Heart right ventricle (tissue), 16 donors: ENCODE measurements at places on chromosomes 1 and 21. TPM values are rescaled to one million over a fixed set of nuclear protein-coding genes. Genes with fewer than 3 reads are reported as not detected.

Gene TRIM67
- total RNA-seq = 0.09 TPM

Gene RPL11
- total RNA-seq = 617 TPM

Gene OR10J5
- total RNA-seq = not detected

Gene OR4F29
- total RNA-seq = not detected

Gene RNU1-2
- total RNA-seq = 1,638 TPM

Gene LEPR
- 13.4 TPM for total RNA-seq

Gene PRAMEF10
- not detected for total RNA-seq

Gene FCGR2B
- 3.5 TPM for total RNA-seq

Gene SELENBP1
- total RNA-seq = 95.7 TPM

Gene CGN
- total RNA-seq = 0.13 TPM

Gene SLC25A44
- 15.4 TPM for total RNA-seq

Gene OSBPL9
- total RNA-seq = 62.3 TPM

Gene PPIAL4G
- total RNA-seq = not detected

- no peaks in the 10 kb centered on the region for H3K36me3 ChIP-seq
- H3K27me3 ChIP-seq = no peaks in the 10 kb centered on the region
- H3K4me1 ChIP-seq = no peaks in the 10 kb centered on the region
- DNase-seq = no peak
- H3K27ac ChIP-seq = no peak overlapping the region
Observed at GRCh38 chr1:200951016-200951415, 56.3 kb downstream of the INAVA start.

- no peaks in the 10 kb centered on the region for H3K4me1 ChIP-seq
- no peaks in the 10 kb centered on the region for H3K27me3 ChIP-seq
- H3K27ac ChIP-seq = no peak overlapping the region
- no peak for DNase-seq
- no peak overlapping the region for H3K4me3 ChIP-seq
Observed at GRCh38 chr1:233624289-233624688, 10.4 kb downstream of the KCNK1 start.

GRCh38 chr1:76948846-76949245 is 81.6 kb downstream of the ST6GALNAC5 start:
- DNase-seq = no peak
- no peak overlapping the region for H3K27ac ChIP-seq
- no peaks in the 10 kb centered on the region for H3K36me3 ChIP-seq
- no peaks in the 10 kb centered on the region for H3K27me3 ChIP-seq
- H3K4me3 ChIP-seq = no peak overlapping the region

DNA sequence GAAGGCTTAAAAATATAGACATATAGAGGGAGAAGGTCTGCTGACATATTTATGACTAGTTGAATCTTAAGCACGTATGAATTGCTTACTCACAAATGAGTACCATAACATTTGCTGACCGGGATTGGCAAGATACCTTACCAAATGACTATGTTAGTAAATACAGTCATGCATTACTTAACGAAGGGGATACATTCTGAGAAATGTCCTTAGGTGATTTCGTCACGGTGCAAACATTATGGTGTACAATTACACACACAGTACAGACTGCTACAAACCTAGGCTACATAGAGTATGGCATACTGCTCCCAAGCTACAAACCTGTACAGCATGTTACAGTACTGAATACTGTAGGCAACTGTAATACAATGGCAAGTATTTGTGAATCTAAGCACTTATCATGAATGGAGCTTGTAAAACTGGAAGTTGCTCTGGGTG is 19.4 kb upstream of the UBE2U start:
- no peaks in the 10 kb centered on the region for H3K36me3 ChIP-seq
- no peaks in the 10 kb centered on the region for H3K4me1 ChIP-seq

DNA sequence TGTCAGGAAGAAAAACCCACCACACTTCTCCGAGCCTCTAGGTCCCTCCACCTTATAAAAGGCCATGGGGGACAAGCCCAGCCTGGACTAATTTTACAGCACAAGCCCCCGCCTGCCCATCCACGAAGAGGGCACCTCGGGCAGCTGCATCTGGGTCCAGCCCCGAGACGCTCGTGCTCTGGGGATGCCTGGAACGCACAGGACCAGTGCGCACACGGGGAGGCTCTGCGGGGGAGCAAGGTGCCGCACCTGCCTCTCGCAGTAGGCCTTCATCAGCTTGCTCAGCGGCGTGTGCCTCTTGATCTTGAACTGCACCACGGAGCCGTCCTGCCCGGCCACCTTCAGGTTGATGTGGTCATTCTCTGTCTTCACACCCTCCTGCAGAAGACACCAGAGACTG is 4.1 kb downstream of the SUMO3 start:
- peaks cover 49% of the 10 kb centered on the region for H3K36me3 ChIP-seq
- no peak for DNase-seq
- H3K4me3 ChIP-seq = no peak overlapping the region
- peak overlapping the region; percentile 34 for H3K27ac ChIP-seq

GRCh38 chr21:44766818-44767354 is 34.7 kb downstream of the UBE2G2 start:
- no peak overlapping the region for H3K27ac ChIP-seq
- H3K4me1 ChIP-seq = no peaks in the 10 kb centered on the region
- DNase-seq = no peak
- H3K36me3 ChIP-seq = peaks cover 38% of the 10 kb centered on the region

- no peak overlapping the region for H3K27ac ChIP-seq
- no peak for DNase-seq
- H3K36me3 ChIP-seq = no peaks in the 10 kb centered on the region
Observed at GRCh38 chr1:72462186-72462905, 180.0 kb upstream of the NEGR1 start.

DNA sequence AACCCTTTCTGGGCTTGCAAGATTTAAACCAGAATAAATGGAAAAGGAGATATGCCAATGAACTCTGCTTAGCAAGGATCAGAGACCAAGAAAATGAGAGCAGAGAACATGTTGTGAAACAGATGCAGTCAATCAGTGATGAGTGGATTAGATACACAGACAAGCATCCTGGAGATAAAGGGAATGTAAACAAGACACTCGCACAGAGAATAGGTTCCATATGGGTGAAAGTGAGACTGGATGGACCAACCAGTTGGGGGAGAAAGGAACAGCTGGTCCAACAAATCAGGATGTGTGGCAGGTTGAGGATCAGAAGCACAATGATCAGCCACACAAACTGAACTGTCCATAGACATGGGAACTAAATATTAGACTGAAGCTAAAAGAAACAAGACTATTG is 338.2 kb downstream of the ASTN1 start:
- H3K4me1 ChIP-seq = no peaks in the 10 kb centered on the region
- H3K4me3 ChIP-seq = no peak overlapping the region
- no peaks in the 10 kb centered on the region for H3K36me3 ChIP-seq
- no peak for DNase-seq
- H3K27me3 ChIP-seq = no peaks in the 10 kb centered on the region

DNA sequence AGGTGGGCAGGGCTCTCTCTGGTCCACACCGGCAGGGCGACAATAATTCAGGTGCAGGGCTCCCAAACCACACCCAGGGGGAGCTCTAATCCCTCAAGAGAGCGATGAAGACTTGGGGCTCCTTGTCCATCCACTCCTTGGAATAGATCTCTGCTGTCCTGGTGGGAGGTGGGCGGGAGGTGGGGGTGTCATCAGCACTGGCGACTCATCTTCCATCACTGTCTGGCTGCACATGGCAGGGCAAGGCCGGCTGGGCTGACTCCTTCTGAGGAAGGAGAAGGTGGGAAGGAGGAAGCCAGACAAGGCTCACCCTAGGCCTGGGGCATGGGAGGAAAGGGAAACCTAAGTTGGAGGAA is 29.3 kb downstream of the TNNT2 start:
- H3K27me3 ChIP-seq = no peaks in the 10 kb centered on the region
- H3K36me3 ChIP-seq = no peaks in the 10 kb centered on the region
- no peak overlapping the region for H3K27ac ChIP-seq
- DNase-seq = no peak

DNA sequence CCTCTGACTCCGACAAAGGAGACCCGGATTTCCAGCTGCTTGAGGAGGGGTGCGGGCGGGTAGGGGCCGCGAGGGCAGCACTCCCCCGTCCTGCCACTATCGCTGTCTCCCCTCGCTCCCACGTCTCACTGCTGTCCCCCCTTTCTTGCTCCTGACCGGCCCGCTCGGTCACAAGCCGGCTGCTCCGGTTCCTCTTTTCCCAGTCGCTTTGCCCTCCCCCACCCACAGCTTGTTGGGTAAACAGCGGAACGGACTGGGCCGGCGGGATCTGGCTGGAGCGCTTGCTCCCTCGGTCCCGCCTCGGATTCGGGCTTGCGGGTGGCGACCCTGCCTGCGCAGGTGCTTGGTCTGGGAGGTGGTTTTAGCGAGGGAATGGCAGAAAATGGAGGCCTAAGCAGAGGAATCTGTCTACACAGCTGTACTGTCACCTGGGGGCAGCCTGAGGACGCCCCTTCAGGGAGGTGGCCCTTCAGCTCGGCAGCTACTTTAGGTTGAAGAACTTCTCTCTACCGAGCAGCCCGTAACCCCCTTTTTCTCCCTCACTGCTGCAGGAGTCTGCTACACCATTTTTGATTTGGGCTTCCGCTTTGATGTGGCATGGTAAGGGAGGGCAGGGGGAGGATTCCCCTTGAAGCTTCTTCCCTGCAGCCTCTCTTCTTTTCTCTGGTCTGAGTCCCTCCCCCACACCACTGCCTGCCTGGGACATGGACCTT is 645 bp downstream of the ATP6V0B start:
- H3K4me1 ChIP-seq = peaks cover 33% of the 10 kb centered on the region
- peak overlapping the region; percentile 94 for H3K27ac ChIP-seq
- no peaks in the 10 kb centered on the region for H3K27me3 ChIP-seq
- peak; percentile 65 for DNase-seq
- peak overlapping the region; percentile 87 for H3K4me3 ChIP-seq
- no peaks in the 10 kb centered on the region for H3K36me3 ChIP-seq

GRCh38 chr1:91621360-91621759 is 120.7 kb downstream of the CDC7 start:
- peaks cover 11% of the 10 kb centered on the region for H3K4me1 ChIP-seq
- DNase-seq = no peak
- H3K27ac ChIP-seq = no peak overlapping the region

GRCh38 chr1:85349224-85349623 is 72.8 kb upstream of the BCL10 start:
- H3K4me1 ChIP-seq = peaks cover 7% of the 10 kb centered on the region
- H3K4me3 ChIP-seq = no peak overlapping the region
- H3K27ac ChIP-seq = no peak overlapping the region
- H3K36me3 ChIP-seq = peaks cover 14% of the 10 kb centered on the region

GRCh38 chr1:163168053-163168452 is 34.7 kb downstream of the RGS5 start:
- H3K27ac ChIP-seq = peak overlapping the region; percentile 58
- DNase-seq = peak; percentile 31
- peaks cover 36% of the 10 kb centered on the region for H3K4me1 ChIP-seq
- H3K36me3 ChIP-seq = no peaks in the 10 kb centered on the region
- H3K4me3 ChIP-seq = no peak overlapping the region
- H3K27me3 ChIP-seq = no peaks in the 10 kb centered on the region

- H3K27ac ChIP-seq = no peak overlapping the region
- H3K27me3 ChIP-seq = no peaks in the 10 kb centered on the region
- no peak for DNase-seq
- H3K4me1 ChIP-seq = no peaks in the 10 kb centered on the region
- peaks cover 32% of the 10 kb centered on the region for H3K36me3 ChIP-seq
Observed at GRCh38 chr1:67013573-67013972, 40.4 kb downstream of the SLC35D1 start.

- H3K27me3 ChIP-seq = no peaks in the 10 kb centered on the region
- no peak for DNase-seq
- no peak overlapping the region for H3K4me3 ChIP-seq
Observed at GRCh38 chr1:17553975-17554700, 14.6 kb downstream of the ARHGEF10L start.

GRCh38 chr1:64986903-64987871 is 20.8 kb upstream of the JAK1 start:
- no peak overlapping the region for H3K4me3 ChIP-seq
- no peaks in the 10 kb centered on the region for H3K36me3 ChIP-seq
- no peak for DNase-seq
- no peak overlapping the region for H3K27ac ChIP-seq

- H3K36me3 ChIP-seq = no peaks in the 10 kb centered on the region
- peaks cover 28% of the 10 kb centered on the region for H3K27me3 ChIP-seq
- peak; percentile 36 for DNase-seq
- no peak within 1 kb of the TSS for H3K27ac ChIP-seq
Observed at GRCh38 chr1:39788758-39789570, at the start of gene BMP8B. Gene BMP8B, minus strand, starts transcription at chr1:39788865. Its CDS starts 380 bp downstream, at chr1:39788485.

DNA sequence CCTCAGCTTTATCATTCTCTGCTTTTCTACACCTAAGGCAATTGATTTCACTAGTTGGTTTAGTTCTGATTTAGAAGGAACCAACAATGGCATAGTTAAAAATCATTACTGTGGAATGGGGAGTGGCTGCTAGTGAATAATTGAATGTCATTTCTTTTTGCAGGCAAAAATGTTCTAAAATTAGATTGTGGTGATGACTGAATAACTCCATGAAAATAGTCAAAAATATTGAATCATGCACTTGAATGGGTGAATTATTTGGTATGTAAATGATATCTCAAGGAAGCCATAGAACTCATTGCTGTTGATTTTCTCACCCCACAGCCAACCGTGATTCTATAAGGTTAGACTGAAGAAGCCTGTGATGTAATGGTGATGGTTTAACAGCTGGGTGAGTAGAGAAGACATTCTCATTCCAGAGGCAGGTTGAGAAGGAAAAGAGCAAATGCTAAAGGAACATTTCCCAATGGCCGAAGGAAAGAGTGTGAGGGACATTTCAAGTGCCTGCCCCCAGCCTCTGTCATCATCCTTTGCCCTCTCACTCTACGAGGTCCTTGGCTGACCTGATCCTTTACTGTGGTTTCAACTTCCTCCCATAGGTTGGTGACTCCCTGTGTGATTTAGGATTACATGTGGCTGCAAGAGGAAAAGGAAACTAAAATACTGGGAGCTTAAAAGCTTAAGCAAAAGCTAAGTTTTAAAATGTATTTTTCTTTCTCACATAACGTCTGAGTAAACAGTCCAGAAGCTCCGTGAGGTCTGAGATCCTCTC is 12.5 kb downstream of the OVAAL start:
- no peak for DNase-seq
- no peaks in the 10 kb centered on the region for H3K27me3 ChIP-seq
- no peak overlapping the region for H3K4me3 ChIP-seq
- peaks cover 5% of the 10 kb centered on the region for H3K4me1 ChIP-seq

DNA sequence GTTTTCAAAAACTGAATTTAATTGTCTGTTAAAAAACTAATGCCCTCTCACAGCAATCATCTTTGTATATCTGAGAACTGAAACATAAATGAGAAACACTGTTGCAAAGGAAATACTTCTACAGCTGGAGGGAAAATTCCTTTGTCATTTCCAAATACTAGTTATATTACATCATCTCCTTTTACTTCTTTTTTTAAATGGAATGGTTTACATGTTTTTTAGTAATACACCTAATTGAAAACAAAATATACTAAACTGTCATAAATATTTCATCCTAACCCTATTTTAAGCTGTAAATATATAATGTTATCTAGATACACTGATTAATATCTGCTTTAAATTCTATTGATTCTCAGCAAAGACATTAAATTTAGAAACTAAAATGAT is 19.1 kb downstream of the CDC42BPA start:
- peaks cover 11% of the 10 kb centered on the region for H3K4me1 ChIP-seq
- H3K27ac ChIP-seq = no peak overlapping the region
- H3K27me3 ChIP-seq = no peaks in the 10 kb centered on the region

DNA sequence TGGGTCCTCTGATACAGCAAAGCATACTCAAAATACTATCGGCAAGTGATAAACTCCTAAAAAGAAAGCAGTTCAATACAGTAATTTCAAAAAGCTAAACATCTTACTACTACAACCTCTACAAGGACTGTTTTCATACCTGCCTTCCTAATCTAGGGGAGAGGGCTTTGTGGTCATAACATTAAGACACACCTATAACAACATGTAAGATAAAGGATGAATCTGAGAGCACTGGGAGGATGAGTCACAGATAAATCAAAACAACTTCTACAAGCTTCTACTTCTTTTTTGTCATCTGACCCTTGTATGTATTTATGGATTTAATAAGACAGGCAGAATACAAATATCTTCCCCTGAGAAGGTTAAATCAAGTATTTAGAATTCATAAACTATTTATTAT is 40.0 kb downstream of the LTN1 start:
- no peak overlapping the region for H3K27ac ChIP-seq
- no peaks in the 10 kb centered on the region for H3K27me3 ChIP-seq
